ENCODE measurements at places on chromosomes 4 and X.

GRCh38 chr4:102606846-102607450 lies 105.8 kb downstream of the NFKB1 start:
- no peak for DNase-seq

DNA sequence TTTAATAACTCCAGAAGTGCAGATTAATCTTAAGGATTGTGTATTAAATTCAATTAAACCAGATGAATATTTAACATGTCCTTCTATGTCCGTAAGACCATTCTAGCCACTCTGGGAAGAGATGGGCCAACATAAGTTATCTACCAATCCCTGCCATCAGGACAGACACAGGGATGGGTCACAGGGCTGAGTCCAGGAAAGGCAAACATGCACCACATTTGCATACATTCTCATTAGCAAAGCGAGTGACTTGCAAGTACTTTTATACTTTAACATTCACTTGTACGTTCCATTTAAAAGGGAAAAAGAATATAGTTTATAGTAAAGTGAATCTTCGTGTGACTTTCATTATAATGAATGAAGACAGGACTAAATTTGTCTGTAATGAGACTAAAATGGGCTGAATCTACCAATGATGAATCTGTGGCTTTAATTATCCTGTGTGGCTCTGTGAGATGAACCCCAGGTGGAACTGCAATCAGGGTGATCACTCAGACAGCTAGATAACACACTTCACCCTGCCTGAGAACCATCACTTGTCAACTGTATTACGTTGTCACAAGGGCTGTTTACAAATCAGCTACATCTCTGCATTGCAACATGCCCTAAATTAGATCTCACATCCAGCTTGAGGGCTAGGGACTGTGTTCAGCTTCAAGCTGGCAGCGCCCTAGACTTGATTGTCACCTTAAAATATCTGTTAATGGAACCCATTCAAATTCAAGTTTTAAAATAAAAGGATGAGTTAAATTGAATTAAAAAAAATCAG lies 77.2 kb downstream of the SH3KBP1 start:
- no peak for DNase-seq

- DNase-seq, result no peak
Measured at GRCh38 chr4:113524096-113524495, 237.4 kb downstream of the CAMK2D start.

GRCh38 chr4:19130866-19131265 lies 1109.3 kb upstream of the LCORL start:
- DNase-seq, result no peak

- DNase-seq, result no peak
Measured at GRCh38 chrX:154401045-154401799, 3.0 kb downstream of the RPL10 start.

DNA sequence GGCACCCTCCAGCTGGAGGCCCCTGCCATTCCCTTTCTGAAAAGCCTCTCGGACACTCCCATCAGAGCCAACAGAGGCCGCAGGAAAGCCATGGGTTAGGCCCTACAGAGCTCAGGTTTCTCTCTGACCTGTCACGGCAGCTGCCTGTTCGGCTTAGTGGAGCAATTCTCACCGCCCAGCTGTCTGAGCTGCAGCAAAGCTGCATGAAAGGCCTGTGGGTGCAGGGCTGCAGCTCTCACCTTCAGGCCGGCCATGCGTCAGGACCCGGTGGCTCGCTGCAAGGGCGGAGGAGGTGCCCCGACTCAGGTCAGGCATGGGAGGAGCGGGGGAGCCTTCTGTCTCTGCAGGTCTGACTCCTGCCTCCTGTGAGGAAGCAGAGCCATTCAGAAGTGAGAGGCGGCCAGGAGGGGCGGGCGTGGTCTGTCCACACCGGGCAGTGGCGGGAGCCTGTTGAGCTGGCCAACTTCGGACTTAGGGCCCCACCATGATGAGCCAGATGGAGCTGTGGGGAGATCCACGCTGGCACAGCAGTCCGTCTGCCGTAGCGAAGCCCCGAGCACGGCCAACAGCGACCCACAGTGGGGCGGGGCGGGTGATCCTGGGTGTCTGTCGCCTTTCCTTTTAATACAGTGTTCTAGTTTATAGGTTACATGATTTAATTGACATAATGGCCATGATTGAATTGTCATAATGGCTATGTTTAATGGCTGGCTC lies 23.4 kb downstream of the PDE6B start:
- DNase-seq, result no peak

DNA sequence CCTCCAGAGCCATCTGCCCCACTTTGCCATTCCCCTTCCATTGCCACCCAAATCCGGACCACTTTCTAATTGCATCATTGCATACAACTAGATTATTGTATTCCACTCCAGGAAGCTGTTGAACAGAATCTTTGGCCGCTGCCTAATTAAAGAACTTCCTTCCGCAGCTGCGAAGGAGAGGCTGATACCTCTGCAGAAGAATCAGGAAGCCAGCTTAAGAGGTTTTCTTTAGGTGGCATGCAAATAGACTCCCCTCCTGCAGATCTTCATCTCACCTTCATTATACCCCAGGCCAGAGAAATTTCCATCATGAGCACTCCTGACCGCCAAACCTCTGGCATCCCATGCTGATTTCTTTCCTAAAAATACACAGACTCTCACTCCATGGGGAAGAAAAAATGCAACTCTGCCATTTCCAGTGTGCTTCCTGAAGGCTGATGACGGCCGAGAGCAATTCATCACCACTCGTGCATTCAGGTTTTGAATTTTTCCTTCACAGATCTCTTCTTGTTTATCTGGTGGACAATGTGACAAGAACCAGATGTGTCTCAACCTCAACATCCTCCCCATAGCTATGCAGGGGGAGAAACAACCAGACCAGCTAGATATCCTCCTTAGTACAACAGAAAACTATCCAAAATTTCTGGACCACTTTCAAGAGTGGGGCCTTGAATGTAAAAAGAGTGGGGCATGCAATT lies 31.2 kb downstream of the LGI2 start:
- no peak for DNase-seq

GRCh38 chrX:118220509-118220908 lies 103.9 kb upstream of the KLHL13 start:
- DNase-seq, result no peak

- no peak for DNase-seq
Measured at GRCh38 chr4:176002007-176002613, 63.5 kb upstream of the WDR17 start.

DNA sequence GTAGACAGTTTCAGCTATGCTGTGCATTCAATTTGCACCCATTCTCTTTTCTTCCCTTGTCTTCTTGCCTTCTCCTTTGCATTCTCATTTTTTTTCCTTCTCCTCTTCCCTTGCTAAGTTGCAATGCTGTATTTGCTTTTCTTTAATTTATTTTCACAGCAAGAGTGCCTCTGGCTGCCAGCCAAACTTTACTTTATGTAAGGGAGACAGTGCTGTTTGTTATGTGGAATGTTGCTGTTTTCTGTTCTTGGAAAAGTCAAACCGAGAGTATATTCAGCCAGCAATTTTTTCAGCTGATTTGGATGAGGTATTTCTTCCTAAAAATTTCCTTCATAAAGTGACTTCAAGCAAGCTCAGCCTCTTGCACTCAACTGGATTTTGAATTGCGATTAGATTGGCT lies 1293.4 kb downstream of the ARAP2 start:
- no peak for DNase-seq

GRCh38 chrX:49845701-49846403 lies 16.7 kb downstream of the PAGE4 start:
- no peak for DNase-seq
